Activated CD4-positive, alpha-beta T cell treated with anti-CD3 and anti-CD28 coated beads, Interleukin-2, Interleukin-4, amounts not matched to agents 100 ng/mL and 50 ng/mL, durations not matched to agents 16 hours and 8 hours (primary cell): ENCODE measurements at places on chromosomes 13 and 19.

DNA sequence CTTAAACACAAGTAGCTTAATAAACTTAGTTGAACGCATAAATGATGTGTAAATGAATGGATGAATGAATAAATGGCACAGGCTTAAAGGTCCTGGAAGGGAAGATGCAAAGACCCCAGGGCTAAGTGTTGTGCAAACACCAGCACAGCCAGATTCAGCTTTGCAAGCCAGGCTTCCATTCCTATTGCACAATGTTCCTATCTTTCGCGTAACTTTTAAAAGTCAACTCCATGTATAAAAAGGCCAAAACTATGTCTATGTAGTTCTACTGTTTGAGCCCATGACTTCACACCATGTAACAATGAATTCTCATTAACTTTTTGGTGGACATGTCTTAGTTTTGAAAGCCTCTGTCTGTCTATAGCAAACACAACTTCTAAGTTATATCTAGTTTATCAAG, 226.0 kb downstream of the NALCN start:
- DNase-seq, result no peak

DNA sequence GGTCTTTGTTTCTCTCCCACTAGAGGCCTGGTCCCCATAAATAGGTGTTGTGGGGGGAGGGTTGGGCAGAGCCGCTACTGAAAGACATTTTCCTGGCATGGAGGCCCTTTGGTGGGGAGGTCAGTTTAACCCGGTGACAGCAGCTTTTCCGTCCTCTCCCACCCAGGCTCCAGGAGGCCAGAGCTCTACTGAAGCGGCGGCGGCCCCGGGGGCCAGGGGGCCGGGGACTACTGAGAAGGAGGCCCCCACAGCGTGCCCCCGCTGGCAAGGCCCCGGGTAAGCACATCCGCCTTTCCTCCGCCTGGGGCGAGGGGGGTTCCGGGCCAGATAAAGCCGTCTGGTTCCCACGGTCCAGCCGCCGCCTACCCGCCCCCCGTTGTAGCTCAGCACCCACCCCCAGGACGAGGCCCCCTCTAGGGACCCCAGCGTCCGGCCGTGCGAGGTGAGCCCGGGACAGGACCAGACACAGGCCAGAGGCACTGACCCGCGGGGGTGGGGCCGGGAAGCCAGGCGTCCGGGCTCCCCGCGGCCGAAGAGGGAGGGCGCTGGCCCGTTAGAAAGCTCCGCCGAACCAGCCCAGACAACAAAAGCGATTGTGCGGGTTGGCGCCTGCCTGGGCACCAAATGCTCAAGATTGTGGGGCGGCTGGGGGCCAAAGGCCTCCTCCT, 1.1 kb upstream of the LTBP4 start:
- no peak for DNase-seq

DNA sequence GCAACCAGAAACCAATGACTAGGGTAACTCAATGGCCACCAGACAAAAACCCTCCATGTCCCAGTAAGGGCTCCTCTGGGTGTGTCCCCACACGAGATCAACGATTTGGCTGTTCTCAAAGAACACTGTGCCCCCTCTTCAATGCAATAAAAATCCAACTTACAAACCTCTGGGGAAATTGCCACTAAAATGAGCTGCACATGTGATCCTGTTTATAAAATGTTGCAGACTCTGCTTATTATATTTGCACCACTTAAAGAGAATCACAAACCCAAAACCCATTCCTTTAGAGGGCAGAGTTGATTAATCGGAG, 80.5 kb downstream of the STK24 start:
- no peak for DNase-seq

- no peak for DNase-seq
These were observed 1.9 kb downstream of the RETN start for GRCh38 chr19:7670790-7671189.

- DNase-seq, result no peak
These were observed 762 bp downstream of the ZNF45 start for GRCh38 chr19:43934055-43934984.

- DNase-seq, result no peak
These were observed 155.5 kb downstream of the PCCA start for GRCh38 chr13:100244431-100244830.

- peak; percentile 60 for DNase-seq
These were observed 5.7 kb upstream of the THSD1 start for GRCh38 chr13:52411629-52412028.

DNA sequence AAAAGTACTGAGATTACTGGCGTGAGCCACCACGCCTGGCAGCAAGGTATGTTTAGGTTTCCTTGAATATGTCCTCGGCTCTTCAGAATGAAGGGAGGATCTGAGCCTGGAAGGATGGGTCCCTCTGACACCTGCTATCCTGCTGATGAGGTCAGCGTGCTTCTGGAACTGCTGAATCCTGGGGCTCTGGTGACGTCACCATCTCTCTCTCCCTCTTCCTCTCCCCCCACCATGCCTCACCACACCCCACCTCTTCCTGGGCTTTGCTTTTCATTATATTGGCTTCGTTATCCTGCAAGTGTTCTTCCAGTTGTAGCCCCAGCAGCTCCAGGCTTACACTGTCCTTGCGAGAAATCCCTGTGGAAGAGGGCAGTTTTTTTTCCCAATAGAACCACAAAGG, 49.8 kb downstream of the CCNE1 start:
- DNase-seq, result no peak

DNA sequence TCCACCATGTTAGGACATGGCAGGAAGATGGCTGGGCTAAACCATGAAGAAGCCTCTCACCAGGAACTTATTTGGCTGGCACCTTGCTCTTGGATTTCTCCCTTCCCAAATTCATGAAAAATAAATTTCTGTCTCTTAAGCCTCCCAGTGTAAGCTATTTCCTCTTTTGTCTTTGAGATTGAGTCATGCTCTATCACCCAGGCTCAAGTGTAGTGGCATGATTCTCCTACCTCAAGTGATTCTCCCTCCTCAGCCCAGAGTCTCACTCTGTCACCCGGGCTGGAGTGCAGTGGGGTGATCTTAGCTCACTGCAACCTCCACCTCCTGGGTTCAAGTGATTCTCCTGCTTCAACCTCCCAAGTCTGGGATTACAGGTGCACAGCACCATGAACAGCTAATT, 12.6 kb downstream of the ZNF888 start:
- no peak for DNase-seq

- no peak for DNase-seq
These were observed 14.9 kb downstream of the SERP2 start for GRCh38 chr13:44388427-44389059.

DNA sequence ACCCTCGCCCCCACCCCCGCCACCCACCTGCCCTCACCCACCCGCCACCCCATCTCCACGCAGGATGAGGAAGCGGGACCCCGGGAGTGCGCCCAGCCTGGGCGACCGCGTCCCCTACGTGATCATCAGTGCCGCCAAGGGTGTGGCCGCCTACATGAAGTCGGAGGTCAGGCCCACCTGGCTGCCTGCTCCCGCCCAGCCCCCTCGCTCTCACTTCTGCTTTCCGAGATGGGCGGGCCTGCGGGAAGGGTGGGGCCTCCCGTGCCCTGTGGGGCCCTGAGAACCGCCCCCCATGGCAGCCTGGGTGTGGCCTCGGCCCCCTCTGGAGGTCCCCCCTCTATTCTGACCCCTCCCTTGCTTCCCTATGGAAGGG, 3.1 kb upstream of the SPIB start:
- no peak for DNase-seq

GRCh38 chr19:3350014-3350663, 16.2 kb upstream of the NFIC start:
- DNase-seq, result no peak

DNA sequence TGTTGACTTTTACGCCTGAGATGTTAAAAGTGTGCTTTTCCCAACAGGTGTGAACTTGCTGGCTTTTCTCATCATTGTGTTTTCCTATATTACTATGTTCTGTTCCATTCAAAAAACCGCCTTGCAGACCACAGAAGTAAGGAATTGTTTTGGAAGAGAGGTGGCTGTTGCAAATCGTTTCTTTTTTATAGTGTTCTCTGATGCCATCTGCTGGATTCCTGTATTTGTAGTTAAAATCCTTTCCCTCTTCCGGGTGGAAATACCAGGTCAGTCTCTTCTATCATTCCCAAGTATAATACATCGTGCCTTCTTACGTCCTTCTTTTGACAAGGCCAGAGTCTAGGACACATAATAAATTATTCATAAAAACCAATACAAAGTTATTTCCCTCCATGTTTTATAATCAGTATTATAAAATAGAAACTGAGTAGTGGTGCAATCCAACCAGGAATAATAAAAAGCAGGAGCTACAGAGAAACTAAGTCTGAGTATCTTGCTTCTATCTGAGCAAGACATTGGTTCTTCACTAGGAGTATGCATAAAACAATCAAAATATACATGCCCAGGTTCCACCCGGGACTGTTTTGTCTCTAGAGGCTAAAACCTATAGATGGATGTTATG, 57.9 kb downstream of the RXFP2 start:
- DNase-seq, result no peak

GRCh38 chr19:48174445-48175030, 4.1 kb downstream of the ZSWIM9 start:
- DNase-seq, result no peak

DNA sequence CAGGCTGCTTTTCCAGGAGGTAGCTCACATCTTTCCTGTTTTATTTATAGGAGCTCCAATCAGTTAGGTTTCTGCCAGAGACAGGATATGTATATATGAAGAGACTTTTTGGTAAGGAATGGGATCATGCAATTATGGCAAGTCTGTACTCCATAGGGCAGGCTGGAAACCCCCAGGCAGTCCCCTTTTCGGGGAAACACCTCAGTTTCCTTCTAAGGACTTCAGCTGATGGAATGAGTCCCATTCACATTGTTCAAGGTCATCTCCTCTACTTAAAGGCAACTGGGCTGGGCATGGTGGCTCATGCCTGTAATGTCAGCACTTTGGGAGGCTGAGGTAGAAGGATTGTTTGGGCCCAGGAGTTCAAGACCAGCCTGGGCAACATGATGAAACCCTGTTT, 10.9 kb upstream of the SLC25A42 start:
- DNase-seq, result no peak

- DNase-seq, result no peak
These were observed 26.4 kb downstream of the CLEC4M start for GRCh38 chr19:7789447-7789846.

DNA sequence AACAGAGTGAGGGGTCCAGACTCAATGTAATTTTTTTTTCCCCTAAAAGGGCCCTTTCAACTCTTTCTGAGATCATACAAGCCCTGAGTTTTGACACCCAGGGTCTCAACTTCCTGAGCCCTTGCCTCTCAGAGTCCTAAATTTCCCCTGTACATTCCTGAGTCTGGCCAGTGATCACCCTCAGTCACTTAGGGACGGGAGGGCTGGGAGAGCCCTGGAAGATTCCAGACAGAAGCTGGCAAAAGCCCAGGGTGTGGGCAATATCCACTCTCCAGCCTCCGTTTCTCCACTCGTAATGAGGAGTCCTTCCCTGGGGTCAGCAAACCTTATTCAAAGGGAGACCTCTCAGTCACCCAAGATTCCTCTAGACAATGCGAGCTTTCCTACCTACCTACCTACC, 1.6 kb downstream of the PPP1R13L start:
- DNase-seq, result no peak

DNA sequence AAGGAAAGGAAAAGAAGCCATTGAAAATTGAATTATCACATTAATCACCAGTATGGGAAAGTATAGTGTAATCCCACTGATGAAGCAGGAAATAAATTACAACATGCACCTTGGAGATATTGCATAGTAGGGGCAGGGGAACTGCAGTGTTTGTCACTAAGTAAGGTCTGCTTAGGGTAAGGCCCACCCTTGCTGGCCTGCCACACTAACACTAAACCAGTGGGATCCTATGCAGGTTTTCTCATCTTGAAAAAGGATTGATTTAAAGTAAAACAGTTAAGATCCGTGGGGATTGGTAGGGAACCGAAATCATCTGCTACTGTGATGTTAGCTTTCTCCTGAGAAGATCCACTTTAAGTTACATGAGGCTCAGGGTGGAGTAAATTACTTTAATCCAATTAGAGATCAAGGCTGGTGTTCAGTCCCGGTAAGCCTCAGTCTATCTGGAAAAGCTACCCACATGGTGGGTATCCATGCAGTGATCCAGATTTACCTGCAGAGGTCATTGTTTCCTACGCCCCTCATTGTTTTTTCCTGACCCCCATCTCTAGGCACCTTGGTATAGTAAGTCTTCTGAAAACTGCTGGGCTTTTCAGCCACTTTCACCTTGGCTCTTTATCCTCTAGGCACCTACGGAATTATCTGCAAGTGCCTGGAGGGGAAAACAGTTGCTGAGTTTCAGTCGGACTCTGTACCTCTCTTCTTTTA, 1014.9 kb upstream of the ATXN8OS start:
- no peak for DNase-seq

DNA sequence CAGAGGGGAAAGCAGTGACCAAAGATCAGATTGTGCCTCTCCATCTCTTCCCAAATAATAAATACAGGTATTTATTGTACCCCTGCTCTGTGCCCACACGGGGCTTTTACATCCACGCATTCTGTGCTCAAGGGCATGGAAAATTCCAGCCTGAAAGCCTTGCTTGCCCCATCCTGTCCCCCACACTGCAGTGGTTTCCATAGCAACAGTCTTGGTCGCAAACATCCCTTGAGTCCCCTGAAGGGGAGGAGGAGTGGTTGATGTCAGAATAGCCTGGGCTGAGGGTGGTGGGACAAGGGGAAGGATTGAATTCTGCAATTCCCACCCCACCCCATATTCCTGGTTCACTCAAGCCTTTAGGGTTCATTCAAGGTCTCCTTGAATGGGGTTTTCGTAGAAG, 41.0 kb upstream of the USP29 start:
- DNase-seq, result no peak

- DNase-seq, result no peak
These were observed 158.7 kb downstream of the SLC7A1 start for GRCh38 chr13:29436721-29437280.

DNA sequence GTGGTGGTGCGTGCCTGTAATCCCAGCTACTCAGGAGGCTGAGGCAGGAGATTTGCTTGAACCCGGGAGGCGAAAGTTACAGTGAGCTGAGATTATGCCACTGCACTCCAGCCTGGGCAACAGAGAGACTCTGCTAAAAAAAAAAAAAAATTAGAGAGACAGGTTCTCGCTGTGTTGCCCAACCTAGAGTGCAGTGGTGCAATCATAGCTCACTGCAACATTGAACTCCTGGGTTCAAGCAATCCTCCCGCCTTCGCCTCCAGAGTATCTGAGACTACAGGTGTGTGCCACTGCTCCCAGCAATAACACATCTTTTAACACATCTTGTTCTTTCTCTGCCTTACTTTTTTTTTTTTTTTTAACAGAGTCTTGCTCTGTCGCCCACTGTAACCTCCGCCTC, 32.7 kb downstream of the CLEC17A start:
- DNase-seq, result no peak

- DNase-seq, result no peak
These were observed 92.6 kb downstream of the SIPA1L3 start for GRCh38 chr19:37999309-38000213.

DNA sequence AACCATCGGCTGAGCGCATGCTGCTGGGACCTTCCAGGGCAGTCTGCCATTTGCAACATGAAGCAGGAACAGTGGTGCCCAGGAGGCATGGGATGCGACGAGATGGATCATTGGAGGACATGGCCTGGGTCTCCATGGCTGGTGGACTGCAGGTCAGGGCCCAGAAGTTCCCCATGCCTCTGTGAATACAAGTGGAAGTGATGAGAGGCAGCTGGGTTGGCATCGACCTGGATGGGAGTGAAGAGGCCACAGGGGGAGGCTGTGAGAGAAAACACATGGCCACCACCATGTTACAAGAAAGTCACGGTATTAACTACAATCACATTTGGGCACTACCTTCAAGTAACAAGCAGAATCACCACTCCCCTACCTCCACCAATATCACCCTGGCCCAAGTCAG, 262.0 kb downstream of the FOXO1 start:
- no peak for DNase-seq
